Renal cortex interstitium (tissue), 15 donors: ENCODE measurements at places on chromosomes 16 and 17. TPM values are rescaled to one million over a fixed set of nuclear protein-coding genes. Genes with fewer than 3 reads are reported as not detected.

The CCL16 gene
- polyA plus RNA-seq: 0.20 TPM

The NUPR1 gene
- polyA plus RNA-seq: 7.7 TPM

The ANKS4B gene
- polyA plus RNA-seq: 5.8 TPM

DNA sequence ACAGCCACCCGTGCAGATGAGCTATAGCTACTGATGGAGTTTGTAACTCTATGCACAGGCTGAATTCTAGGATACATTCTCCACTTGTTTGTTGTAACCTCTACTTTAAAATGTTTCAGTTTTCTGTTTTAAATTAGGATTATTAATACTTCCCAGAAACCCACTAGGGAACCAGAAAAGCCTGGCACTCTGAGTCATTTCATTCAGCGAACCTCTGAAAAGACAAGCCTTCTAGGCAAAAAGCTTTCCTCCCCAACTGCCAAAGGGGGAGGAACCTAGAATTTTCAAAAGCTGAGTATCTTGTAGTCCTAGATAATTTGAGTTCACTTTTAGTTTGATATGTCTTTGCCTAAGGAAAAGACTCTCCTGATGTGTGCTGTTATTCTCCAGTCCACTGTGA lies 43.2 kb downstream of the GOSR1 start:
- DNase-seq: no peak

DNA sequence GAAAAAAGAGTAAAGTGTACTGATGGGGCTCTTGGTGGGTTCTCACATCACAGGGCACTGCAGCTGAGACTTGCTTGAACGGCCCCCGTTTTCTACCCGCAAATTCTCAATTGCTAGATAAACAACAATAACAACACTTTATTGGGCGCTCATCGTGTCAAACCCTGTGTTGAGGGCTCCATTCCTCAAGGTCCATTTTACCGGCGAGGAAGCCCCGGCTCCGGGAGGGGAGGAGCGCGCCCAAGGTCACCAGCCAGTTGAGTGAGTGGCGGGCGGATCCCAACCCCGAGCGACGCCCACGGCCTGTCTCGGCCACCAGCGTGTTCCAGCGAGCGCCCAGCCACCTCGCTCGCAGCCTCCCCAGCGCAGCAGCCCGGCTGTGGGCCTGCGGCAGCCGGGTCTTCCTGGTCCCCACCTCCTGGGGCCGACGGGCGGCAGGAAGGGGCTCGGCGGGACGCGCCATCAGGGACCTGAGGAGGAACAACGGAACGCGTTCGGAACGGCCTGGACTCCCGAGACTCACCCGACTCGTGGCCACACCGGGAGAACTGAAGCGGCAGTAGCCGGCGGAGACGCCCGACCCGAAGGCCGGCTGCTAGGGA lies 373 bp downstream of the CMC2 start:
- DNase-seq: no peak

DNA sequence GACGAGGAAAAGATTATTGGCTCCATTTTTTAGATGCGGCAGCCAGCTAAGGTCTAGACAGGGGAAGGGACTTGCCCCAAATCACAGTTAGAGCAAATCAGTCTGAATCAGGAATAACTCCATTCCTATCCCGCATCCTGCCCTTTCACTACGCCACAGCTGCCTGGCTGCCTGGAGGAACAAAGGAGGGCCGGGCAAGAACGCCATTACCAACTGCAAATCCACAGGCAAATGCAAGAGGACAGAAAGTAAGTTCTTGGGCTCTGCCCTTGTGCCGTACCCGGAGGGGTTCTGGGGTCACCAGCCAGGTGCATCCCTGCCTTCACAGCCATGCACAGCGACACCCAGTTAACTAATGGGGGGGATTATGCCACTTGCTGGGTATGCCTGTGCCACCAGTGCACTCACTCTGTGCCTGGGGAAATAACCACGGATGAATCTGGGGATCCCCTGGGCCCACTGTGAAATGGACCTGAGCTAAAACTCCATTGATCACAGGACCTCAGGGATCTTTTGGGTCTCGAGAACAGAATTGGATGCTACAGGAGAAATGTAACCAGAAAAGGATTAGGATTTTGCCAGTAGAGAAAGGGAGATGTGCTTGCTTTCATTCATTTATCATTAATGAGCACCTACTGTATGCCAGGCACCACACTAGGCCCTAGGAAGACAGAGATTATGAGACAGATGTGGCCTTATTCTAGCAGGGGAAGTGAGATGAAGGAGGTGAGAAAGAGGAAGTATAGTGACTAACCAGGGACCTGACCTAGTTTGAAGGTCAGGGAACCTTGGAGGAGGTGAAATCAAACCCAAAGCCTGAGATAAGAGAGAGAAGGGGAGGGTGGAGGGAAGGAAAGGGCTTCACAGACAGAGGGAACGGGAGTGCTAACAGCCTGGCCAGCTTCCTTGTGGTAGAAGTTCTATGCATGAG lies 17.7 kb downstream of the BCL7C start:
- DNase-seq: no peak

DNA sequence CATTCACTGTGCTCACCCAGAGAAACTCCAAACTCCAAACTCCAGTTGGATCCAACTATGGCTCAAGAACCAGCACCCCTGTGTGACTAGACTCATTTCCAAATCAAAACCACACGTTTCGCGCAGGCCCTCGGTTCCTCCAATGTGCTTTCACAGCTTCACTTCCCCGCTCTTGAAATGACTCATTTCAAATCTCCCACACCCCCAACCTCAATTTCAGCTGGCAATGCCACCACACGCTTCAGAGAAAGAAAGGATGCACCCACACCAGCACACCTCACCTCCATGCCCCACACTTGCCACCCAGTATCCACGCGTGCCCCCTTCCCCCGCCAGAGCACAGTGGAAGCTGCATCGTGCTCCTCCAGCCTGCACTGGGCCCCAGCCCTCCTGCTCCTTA lies 9.0 kb downstream of the TMEM92 start:
- DNase-seq: no peak
